ENCODE measurements at places on chromosomes 4 and X. TPM values are rescaled to one million over a fixed set of nuclear protein-coding genes. Genes with fewer than 3 reads are reported as not detected.

The PITX2 gene
- 2.1 TPM for total RNA-seq

DNA sequence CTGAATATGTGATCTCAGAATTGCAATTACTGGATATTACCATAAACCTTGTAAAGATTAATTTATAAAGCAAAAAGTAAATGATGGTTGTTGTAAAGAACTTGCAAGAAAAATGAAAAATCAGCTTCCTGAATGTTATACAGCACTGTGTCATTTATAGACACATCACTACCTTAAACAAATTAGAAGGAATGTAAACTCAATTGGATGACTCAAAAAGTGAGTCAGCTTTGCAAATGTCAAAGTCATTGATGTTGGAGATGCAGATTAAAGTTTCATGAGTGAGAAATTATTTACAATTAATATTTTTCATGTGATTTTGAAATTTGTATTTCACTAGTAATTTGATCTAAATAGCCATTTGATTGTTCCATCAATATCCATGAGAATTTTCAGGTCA is 193.2 kb downstream of the RAPGEF2 start:
- peak; percentile 66 for ATAC-seq

The CXCL8 gene
- 3.2 TPM for total RNA-seq

DNA sequence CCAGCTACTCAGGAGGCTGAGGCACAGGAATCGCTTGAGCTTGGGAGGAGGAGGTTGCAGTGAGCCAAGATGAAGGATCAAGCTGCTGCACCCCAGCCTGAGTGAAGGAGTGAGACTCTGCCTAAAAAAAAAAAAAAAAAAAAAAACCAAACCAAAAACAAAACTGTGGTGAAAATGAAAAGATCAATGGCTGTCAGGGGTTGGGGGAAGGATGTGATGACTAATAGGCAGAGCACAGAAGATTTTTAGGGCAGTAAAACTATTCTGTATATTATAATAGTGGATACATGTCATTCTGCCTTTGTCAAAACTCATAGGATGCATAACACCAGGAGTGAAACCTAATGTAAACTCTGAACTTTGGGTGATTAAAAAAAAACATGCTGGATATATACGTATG is 69.9 kb upstream of the ELOVL6 start:
- ATAC-seq, result no peak

- ATAC-seq, result no peak
Observed at GRCh38 chrX:110321670-110322069, 3.8 kb upstream of the AMMECR1 start.

The GABRG1 gene
- not detected for total RNA-seq

The KIF4A gene
- total RNA-seq, result 9.4 TPM

All from esophagus mucosa (tissue), 1 donor.